ENCODE measurements at places on chromosomes 5 and 9.

DNA sequence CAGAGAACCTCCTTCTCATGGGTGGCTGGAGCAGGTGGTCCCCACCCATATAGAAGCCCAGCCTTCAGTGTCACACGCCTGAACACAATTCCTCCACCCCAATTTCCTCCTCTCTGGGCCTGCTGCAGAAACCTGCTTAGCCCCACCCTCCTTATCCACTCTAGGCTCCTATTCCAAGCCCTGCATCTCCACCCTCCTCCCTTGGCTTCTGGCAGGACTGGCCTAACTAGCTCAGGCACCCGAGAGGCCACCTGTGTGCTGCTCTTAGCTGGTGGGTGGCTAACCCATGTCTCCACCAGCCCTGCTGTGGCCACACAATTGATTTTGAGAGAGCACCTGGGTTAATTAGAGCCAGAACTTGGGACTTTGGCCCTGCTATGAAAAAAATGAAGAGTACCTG is 77.3 kb upstream of the ATP10B start:
- no peak for DNase-seq

DNA sequence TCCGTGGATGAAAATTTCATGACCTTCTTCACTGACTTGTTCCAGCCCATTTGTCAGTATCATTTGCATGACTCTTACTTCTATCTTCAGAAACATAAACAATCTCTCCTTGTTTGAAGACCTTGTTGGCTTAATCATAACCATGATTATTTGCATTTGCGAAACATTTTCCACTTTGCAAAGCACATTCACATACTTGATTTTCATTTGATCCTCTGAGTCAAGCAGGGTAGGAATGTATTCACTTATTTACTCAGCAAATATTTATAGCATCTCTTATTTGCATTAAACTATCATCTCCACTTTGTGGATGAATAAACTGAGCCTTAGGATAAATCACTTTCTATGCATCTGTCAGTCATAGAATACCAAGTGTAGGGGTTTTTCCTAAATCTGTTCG is 343.0 kb upstream of the SGCD start:
- no peak for DNase-seq

GRCh38 chr5:35815089-35815936 is 41.4 kb upstream of the IL7R start:
- no peak for DNase-seq

GRCh38 chr9:77883133-77883532 is 148.5 kb downstream of the GNAQ start:
- no peak for DNase-seq

GRCh38 chr5:157283434-157283833 is 17.5 kb downstream of the CYFIP2 start:
- DNase-seq: no peak

GRCh38 chr5:11814373-11814772 is 89.9 kb downstream of the CTNND2 start:
- no peak for DNase-seq

DNA sequence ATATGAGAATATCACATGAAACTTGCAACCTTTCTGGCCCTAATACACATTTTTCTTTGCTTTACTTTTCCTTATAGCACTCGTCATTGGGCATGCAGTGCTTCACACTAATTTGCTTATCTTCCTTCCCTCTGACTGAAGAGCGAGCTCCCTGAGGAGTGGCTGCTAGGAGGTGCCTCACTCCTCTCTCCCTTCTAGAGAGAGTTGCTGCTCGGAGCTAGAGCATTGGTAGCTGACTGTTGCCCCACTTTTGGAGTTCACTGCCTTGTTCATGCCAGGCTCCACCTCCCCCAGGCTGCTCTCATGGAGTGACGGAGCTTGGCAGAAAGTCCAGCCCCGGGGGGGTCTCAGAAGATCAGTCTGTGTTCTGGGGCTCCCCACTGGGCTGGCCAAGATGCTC is 413.2 kb downstream of the MED10 start:
- no peak for DNase-seq

GRCh38 chr5:3518051-3518450 is 77.6 kb upstream of the IRX1 start:
- no peak for DNase-seq

- DNase-seq: no peak
These were observed 14.0 kb downstream of the TRIM14 start for GRCh38 chr9:98105006-98105405.

GRCh38 chr9:125418404-125418803 is 156.8 kb downstream of the GAPVD1 start:
- no peak for DNase-seq

DNA sequence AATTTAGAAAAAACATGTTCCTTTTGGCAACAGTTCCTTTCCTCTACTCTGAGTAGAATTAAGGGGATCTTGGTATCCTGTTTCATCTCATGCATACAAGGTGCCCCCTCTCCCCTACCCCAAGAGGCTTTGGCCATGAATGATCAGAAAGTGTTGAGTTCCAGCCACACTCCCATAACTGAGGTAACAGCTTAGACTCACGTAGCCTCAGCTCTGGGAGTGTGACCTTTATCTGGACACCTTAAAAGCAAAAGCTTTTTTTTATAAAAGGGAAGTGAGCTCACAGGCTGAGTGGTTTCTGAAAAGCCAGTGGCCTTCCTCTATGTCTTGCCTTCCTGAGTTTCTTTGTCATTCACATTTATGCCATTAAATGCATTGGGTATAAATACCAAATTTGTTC is 900 bp upstream of the HAVCR2 start:
- DNase-seq: no peak

All from mesenteric fat pad (tissue), 1 donor.